ENCODE measurements at places on chromosomes 13 and 19.

DNA sequence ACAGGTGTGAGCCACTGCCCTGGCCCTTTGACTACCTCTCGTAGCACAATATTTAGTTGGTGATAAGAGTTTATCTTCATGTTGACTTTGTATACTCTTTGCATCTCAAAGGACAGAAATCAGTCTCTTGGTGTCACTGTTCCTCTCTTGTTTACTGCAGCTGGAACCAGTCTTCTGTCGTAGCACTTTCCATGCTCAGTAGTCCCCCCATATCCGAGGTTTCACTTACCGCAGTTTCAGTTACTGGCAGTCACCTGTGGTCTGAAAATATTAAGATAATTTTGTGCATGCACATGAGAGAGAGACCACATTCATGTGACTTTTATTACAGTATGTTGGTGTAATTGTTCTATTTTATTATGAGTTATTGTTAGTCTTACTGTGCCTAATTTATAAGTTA, 49.1 kb downstream of the WASF3 start:
- DNase-seq: peak; percentile 24

DNA sequence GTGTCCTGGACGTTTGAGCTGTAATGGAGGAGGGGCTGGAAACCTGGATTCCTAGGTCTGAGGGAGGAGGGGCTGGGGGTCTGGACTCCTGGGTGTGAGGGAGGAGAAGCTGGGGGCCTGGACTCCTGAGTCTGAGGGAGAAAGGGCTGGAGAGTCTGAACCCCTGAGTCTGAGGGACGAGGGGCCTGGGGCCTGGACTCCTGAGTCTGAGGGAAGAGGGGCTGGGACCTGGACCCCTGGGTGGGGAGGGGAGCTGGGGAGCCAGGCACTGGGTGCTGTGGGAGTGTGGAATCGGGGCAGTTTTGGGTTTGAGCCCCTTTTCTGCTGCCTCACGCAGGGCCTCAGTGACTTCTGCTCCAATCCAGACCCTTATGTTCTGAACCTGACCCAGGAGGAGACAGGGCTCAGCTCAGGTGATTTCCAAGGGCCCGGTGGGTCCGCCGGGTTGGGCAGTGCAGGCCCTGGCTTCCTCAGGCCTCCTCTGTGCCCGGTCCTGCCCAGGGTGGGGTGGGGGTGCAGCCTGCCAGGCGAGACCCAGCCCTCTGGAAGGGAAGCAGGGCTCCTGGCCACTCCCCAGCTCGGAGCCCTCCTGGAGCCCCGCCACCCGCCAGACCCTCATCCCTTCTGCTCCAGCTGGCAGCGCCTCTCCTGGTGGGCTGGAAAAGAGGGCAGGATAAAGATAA, 14.4 kb downstream of the TTYH1 start:
- no peak for DNase-seq

DNA sequence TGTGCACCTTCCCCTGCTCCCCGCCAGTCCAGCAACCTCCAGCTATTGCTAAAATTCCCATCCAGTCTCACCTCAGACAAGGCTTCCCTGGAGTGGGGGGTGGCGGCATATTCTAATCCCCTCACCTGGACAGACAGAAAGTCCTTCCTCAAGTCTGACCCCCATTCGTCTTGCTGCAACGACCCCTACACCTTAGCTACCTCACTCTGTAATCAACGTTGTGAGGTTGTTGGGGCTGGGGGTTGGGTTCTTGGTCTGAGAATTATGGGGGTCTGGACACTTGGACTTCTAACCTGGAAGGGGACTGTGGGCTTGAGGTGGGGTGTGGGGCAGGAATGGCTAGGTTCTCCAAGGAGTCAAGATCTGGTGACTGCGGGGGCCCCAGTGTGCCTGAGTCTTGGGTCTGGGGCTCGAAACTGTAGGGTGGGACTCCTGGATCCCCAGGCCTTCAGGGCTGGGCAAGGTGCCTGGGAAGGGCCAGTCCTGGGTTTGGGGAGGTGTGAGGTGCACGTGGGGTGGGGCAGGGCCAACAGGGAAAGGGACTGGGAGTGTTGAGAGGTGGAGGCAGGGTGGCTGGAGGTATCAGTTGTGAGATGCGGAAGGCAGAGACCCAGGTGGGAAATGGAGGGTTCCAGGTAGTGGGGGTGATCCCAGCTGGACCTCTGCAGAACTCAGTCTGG, 1.3 kb downstream of the FOXA3 start:
- DNase-seq: no peak

GRCh38 chr13:41231786-41232185, 31.6 kb downstream of the MTRF1 start:
- peak; percentile 40 for DNase-seq

DNA sequence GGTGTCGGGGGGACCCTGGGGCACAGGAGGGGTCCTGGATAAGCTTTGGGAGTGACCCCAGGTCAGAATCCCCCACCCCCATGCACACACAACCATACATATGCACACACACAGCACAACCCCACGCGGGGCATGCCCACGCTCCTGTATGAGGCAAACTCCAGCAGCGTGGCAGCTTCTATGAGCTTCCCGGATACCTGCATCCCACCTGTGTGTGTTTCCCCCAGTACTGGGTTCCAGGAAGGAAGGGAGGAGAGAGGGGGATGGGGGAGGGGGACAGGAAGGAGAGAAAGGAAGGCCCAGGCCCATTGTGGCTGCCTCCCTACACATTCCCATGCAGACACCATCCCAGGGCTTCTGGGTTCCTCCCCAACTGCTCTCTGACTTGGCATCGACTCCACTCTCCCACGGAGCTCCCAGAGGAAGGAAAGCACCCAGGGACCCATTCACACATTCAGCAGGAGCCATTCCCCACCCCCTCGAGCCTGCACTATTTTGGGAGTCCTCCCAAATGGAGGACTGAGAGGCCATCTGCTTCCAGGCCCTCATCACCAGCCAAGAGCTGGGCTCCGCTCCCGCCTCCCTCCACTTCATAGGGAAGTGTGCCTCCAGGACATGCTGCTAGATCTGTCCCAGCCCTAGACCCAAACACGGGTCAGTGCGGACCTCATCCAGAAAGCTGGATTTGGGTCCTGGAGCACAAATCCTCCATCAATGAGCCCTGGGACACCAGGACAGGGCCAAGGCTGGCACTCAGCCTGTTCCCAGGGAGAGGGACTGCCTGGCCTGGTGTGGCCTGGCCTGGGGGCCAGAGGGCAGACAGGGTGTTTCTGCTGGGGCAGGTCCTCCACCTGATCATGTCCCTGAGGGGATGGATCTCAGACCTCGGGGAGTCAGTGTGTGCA, 13.2 kb downstream of the PRR36 start:
- DNase-seq: no peak

DNA sequence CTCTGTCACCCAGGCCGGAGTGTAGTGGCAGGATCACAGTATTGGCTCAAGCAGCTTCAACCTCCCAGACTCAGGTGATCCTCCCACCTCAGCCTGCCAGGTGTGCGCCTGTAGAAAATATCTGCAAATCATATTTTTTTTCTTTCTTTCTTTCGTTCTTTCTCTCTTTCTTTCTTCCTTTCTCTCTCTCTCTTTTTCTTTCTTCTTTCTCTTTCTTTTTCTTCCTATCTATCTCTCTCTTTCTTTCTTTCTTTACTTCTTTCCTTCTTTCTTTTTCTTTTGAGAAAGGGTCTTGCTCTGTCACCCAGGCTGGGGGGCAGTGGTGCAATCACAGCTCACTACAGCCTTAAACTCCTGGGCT, 16.3 kb upstream of the IGSF23 start:
- no peak for DNase-seq

DNA sequence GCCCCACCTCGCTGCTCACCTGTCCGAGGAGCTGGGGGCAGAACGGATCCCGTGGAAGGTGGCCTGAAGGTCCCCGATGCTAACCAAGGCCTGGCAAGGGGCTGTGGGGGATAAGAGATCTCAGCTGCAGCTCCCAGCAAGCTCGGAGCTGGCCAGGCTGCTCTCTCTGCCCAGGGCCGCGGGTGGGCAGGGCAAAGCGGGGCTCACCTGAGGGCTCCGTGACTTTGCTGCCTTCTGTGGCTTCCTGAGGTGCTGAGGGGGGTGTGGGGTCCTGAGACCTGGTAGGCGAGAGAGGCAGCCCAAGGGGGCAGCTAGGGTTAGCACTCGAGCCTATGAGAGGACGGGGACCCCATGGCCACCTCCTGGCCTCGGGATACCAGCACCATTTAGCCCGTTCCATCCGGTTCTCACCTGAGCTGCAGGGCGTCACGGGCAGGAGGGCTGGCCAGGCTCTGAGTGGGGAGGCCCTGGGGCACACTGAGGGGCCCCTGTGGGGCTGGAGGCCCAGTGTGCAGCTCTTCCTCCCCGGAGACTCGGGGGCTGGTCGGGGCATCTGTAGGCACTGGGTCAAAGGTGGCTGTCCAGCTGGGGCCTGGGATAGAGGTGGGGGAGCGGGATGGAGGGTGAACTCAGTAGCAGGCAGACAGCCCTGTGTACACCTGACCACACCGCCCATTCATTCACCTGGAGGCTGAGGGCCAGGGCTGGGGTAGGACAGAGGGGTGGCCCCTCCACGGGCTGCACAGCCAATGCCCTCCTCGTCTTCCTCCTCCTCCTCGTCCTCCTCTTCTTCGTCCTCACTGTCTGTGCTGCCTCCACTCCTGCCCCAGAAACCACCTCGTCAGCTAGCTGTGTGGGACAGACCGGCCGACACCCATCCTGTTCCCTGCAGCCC, 3.1 kb upstream of the TMEM86B start:
- DNase-seq: no peak

- no peak for DNase-seq
Measured at GRCh38 chr19:49636233-49636932, 3.6 kb downstream of the RRAS start.

GRCh38 chr19:4695224-4695731, 25.1 kb upstream of the MYDGF start:
- DNase-seq: no peak

GRCh38 chr19:37980419-37981170, 73.6 kb downstream of the SIPA1L3 start:
- no peak for DNase-seq

GRCh38 chr19:13091400-13092157, 11.1 kb downstream of the LYL1 start:
- peak; percentile 45 for DNase-seq

GRCh38 chr19:41029524-41030432, 38.7 kb downstream of the CYP2B6 start:
- DNase-seq: no peak

DNA sequence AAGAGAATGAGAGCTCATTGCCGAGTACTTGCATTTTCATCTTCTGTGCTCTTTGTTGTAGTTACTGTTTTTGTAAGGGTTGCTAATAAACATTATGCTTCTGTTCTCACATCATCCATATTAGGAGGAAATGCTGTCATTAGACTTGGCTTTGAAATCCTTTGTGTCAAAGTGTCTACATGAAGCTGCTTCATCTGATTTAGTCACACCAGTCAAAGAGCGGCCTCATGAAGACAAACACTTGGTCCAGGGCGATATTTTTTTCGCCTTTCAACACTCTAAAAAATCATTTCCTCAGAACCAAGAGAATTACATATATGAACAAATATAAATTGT, 105.0 kb downstream of the SPRY2 start:
- no peak for DNase-seq

- DNase-seq: no peak
Measured at GRCh38 chr19:56905631-56906150, 65.2 kb upstream of the PEG3 start.

DNA sequence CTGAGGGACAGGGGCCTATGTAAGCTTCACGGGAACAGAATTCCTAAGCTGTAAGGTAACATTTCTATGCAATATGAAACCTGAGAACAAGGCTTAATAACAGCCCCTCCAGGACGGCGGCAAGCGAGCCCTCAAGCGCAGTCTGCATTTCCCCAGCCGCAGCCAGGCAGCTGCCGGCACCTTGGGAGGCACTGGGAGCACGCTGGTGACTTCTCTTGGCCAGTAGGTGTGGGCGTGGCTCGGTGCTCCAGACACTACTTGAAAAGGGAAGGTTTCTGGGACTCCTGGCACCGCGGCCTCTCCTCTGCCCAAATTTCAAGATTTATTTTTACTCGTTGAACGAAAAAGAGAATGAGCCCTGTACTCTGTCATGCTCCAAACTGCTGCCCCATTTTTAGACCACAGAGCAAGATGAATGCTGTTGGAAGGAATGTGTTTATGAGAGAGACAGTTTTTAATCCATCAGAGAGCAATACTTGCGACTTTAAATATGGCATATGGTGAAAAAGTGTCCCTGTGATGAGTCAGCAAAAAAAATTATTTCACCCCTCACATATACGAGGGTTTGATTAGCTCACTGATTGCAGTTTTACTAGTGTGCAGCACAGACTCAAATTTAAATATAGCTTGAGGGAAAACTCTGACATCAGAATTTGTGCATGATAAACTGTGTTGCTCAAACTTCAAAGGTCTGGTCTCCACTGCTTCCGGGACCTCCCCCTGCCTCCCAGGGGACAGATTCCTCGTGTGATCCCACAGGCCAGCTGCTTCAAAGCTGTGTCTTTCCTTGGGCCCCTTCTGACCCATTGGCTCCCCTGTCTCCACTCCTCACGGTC, 81.2 kb downstream of the COL4A2 start:
- DNase-seq: no peak

GRCh38 chr19:36125557-36125956, 10.3 kb downstream of the TBCB start:
- DNase-seq: no peak

GRCh38 chr19:46564701-46565100, 36.4 kb upstream of the CALM3 start:
- DNase-seq: no peak

DNA sequence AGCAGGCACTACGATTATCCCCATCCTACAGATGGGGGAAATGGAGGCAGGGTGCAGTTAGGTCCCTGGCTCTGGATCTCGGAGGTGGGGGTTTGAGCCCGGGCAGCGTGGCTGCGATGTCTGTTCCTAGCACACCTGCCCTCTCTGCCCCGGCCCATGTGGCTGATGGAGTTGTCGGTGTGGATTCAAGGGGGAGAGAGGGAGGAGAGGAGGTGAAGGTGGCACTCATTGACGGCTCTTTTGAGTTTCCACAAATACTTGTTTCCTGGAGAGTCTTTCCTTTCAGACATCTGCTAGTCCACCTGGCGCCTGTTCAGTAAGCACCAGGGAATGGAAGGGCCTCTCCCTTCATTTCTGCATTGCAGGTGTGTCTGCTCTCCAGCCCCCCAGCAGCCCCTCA, 69.9 kb downstream of the ARHGEF18 start:
- no peak for DNase-seq

DNA sequence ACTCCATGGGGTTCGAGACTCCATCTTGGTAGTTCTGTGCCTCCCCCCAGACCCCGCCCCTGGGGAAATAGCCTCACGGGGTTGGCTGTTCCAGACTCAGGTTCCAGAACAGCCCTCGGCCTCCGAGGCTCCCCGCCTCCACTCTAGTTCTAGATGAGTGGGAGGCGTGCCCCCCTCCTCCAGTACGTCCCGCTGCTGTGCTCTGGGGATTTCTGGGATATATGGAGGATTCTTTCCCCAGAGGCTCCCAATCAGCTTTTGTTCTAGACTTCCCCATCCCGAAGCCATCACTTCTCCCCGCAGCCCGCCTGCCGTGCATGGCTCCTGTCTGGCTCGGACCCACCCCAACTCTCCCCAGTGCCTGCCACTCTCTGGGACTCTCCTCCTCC, 1.9 kb upstream of the CACNG7 start:
- DNase-seq: no peak

- DNase-seq: no peak
Measured at GRCh38 chr19:1384478-1385110, 887 bp downstream of the NDUFS7 start.

- peak; percentile 39 for DNase-seq
Measured at GRCh38 chr19:5480427-5480836, 25.2 kb downstream of the ZNRF4 start.
